ENCODE measurements at places on chromosomes 12 and 14.

GRCh38 chr14:92456215-92457015 lies 57.2 kb upstream of the RIN3 start:
- no peak for DNase-seq

DNA sequence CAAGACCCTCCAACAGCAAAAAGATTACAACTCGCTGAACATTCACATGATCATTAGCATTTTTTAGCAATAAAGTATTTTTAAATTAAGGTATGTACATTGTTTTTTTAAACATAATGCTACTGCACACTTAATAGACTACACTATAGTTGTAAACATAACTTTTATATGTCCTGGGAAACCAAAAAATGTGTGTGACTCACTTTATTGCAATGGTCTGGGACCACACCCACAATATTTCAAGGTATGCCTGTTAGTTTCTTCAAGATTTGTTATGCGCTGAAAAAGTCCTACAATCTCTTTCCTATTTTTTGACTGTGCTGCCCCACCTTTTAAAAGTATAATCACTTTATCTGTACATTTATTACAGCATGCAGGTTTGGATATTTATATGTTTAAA lies 30.4 kb upstream of the PCNX4 start:
- DNase-seq = no peak

GRCh38 chr12:76030341-76031080 lies 1.1 kb downstream of the PHLDA1 start:
- DNase-seq = no peak

- no peak for DNase-seq
Measured at GRCh38 chr14:92340931-92341330, 18.0 kb downstream of the SLC24A4 start.

DNA sequence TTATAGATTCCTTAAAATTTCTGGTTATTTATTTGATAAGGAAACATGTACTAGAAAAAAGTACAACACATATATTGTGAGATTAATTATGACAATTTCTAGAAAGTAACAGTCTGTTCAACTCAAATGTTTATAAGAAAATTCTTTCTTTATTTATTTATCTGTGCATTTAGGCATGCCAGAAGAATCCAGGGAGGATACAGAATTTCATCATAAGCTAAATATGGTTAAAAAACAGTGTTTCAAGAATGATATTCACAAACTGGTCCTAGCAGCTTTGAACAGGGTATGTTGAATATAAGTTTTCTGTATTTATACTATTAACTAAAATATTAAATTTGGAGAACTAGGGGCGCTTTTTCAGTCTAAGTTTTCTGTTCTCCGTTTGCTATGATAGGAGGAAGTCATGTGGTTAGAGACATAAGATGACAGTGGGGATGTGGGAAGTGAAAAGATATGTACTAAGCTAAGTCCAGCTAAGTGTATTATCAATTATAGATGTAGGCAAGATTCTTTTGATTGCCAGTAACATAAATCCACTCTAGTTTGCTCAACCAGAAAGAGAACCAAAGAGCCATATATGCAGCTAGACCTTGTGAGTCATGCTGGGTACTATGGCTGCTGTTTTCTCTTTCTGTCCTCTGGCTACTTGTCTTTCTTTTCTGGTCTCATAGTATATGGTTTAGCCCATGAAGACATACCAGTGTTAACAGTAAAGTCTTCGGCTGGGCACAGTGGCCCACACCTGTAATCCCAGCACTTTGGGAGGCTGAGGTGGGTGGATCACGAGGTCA lies 39.0 kb downstream of the LRRK2 start:
- no peak for DNase-seq

DNA sequence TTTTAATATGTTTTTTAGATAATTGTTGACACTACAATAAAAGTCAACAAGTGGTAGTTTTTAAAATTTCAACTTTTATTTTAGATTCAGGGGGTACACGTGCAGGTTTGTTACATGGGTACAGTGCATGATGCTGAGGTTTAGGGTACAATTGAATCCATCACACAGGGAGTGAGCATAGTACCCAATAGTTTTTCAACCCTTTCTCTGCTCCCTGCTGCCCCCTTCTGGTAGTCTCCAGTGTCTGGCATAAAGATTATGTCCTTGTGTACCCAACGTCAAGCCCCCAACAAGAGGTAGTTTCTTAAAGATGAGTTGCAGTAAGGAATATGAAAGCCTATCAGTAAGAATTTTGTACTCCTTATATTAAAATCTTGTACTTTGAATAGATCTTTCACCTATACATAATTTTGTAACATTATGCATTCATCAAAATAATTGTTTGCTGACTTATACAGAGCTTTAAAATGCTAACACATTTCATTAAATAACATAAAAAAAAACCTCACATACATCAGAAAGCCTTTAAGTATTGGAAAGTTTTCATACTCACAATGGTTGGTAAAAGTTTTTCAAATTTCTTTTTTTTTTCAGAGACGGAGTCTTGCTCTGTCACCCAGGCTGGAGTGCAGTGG lies 5.4 kb upstream of the RALGAPA1 start:
- DNase-seq = no peak

DNA sequence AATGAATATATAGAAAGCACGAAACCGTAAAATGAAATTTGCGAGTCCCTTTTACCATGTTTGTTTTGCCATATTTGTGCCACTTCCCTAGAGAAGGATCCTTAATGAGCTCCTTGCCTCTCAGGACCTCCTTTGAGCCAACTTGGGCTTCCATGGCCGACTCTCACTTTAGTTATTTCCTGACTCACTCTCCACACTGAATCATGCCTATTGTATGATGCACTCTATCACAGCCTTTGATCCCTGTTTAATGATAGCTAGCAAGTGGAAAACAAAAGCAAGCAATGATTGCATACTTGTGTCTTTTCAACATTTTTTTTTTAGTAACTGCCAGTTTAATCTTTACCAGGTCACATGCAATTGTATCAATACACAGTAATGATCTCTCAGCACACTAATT lies 153.2 kb downstream of the CCER1 start:
- peak; percentile 38 for DNase-seq

GRCh38 chr12:111444925-111445725 lies 39.4 kb downstream of the SH2B3 start:
- no peak for DNase-seq

GRCh38 chr14:23702656-23703426 lies 66.7 kb downstream of the DHRS2 start:
- DNase-seq = no peak

GRCh38 chr12:48816143-48816854 lies 2.0 kb upstream of the CACNB3 start:
- no peak for DNase-seq

DNA sequence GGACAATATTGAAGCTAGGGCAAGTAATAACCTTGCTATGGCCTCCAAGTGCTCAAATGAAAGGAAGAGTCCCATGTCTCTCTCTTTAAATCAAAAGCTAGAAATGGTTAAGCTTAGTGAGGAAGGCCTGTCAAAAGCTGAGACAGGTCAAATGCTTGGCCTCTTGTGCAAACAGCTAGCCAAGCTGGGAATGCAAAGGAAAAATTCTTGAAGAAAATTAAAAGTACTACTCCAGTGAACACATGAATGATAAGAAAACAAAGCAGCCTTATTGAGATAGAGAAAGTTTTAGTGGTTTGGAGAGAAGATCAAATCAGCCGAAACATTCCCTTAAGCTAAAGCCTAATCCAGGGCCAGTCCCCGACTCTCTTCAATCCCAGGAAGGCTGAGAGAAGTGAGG lies 84.1 kb upstream of the PLEKHA5 start:
- peak; percentile 21 for DNase-seq

DNA sequence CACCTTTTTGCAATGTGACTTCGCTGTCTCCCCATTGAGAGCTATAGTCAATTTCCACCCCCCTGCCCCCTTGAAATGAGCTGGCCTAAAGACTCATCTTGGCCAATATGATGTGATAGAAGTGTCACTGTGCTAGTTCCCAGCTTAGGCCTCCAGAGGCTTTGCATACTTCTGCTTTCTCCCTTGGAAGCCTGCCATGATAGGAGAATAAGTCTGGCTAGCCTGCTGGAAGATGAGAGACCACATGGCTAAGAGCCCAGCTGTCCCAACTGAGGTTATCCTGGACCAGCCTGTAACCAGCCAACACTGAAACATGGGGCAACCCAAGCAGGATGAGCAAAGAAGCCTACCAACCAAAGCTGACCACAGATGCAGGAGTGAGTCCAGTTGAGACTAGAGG lies 196.9 kb downstream of the GRIN2B start:
- DNase-seq = no peak

- DNase-seq = no peak
Measured at GRCh38 chr14:99688210-99688581, 4.1 kb downstream of the CYP46A1 start.

DNA sequence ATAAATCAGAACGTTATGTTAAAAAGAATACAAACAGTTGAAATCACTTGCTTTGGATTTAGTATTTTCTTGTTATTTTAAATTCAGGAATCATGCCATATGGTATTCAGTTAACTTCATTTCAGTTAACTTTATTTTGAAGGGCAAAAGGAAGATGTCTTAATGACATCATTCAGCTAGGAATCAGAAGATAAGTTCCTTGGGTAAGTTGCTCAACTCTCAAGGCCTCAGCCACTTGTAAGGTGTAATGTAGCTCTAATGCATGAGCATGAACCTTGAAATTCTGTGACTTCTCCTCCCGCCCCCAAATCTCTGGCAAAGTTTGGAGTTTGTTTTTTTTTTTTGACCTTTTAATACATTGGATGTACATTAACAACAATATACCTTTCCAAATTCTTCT lies 42.6 kb downstream of the FRS2 start:
- no peak for DNase-seq

DNA sequence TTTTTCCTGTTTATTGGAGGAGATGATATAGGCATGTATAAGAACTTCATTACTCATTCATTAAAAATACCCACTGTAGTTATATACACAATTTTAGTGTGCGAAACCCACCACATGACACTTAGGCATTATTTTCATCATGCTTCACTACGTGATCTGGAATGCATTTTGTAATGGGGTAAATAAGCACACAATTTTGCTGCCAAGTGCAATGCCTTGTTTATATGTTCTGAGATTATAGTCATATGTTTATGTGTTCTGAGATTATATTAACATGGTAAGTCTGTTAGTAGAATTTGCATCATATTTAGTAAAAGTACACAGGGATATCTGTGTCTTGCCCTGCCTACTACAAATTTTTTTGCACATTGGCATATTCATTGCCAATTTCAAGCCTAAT lies 1123.0 kb downstream of the LRFN5 start:
- no peak for DNase-seq

GRCh38 chr12:105483691-105484090 lies 153.2 kb downstream of the C12orf75 start:
- DNase-seq = no peak

GRCh38 chr12:100661300-100661951 lies 87.9 kb downstream of the GAS2L3 start:
- DNase-seq = no peak

GRCh38 chr12:114981036-114981435 lies 297.1 kb upstream of the TBX3 start:
- DNase-seq = no peak

- DNase-seq = no peak
Measured at GRCh38 chr12:89172224-89172623, 180.1 kb downstream of the DUSP6 start.

DNA sequence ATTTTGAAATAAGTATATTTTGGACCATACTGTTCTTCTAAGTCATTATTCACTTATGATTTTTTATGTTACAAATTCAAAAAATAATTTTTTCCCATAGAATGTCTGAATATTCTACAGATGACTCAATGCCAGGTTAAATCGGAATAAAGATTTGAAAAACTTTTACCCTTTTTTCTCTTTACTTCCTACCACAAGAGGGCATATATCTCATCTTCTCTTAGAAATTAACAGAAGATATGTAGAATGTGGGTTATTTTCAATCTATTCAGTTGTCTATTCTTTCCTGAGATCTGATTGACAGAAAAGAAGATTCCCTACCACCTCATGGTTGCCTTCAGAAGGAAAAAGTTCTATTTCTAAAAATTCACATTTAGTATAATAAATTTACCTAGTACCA lies 53.0 kb upstream of the KITLG start:
- DNase-seq = no peak

GRCh38 chr12:124646385-124647230 lies 79.2 kb upstream of the NCOR2 start:
- no peak for DNase-seq

- DNase-seq = no peak
Measured at GRCh38 chr12:118332511-118332910, 40.2 kb downstream of the TAOK3 start.

DNA sequence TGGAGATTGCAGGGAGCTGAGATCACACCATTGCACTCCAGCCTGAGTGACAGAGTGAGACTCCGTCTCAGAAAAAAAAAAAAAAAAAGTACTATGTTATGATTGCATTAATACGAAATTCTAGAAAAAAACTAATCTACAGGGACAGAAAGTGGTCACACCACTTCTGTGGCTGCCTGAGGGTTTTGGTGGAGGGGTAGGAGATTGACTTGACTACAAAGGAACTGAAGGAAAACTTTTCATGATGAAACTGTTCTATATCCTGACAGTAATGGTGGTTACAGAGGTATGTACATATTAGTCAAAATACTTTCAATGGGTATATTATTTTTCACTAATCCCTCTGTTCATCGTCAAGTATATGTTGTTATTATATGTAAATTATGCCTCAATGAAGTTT lies 42.1 kb downstream of the FOXN3 start:
- DNase-seq = no peak

- no peak for DNase-seq
Measured at GRCh38 chr12:105225505-105226015, 10.4 kb downstream of the APPL2 start.

DNA sequence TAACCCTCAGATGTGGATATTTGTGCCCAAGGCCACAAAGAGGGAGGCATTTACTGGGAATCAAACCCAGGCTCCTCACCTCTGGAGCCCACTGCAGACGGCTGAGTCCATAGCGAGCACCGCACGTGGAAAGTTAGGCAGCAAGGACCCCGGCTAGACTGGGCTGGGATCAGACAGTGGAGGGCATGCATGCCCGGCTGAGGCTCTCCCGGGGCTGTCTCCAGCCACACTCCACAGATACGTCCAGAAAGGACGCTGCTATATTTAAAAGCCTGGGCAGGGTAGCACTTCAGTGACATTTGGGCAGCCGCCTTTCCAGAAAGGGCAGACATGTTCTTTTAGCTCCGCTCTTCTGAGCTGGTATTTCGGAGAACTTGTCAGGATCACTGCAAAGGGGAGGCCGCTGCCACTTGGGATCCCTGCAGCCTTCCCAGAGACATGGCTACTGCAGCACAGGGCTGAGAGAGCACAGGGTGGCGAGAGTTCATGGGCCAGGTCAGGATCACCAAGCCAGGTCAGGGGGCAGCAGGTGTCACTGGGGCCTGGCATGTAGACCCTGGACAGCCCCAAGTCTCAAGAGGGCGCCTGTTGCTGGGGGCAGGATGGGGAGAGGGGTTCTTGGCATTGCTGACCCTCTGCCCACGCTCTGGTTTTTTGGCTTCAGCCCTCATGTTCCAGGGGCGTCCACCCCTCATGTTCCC lies 121.7 kb downstream of the PHETA1 start:
- DNase-seq = no peak

DNA sequence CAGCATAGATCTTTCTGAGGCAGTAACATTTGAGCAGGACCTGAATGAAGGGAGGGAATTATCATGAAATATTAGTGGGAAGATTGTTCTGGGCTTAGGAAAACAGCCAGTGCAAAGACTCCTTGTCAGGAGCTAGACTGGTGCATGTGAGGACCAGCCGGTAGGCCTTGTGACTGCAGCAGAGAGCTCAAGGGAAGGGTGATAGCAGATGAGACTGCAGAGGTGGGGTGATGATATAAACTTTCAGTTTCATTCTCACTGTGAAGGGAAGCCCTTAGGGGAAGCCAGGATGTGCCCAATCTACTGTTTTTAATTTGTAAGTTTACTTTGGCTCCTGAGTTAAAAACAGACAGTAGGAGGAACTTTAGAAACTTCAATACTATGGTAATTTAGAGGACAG lies 12.4 kb downstream of the IL22 start:
- DNase-seq = no peak

Measured in kidney epithelial cell (primary cell).